ENCODE measurements at places on chromosomes 6 and 20.

- DNase-seq = no peak
Measured at GRCh38 chr6:125952764-125953501, 3.6 kb upstream of the HINT3 start.

- DNase-seq = no peak
Measured at GRCh38 chr20:13913131-13913530, 77.3 kb downstream of the SEL1L2 start.

GRCh38 chr6:163710532-163711470 lies 296.3 kb downstream of the QKI start:
- no peak for DNase-seq

DNA sequence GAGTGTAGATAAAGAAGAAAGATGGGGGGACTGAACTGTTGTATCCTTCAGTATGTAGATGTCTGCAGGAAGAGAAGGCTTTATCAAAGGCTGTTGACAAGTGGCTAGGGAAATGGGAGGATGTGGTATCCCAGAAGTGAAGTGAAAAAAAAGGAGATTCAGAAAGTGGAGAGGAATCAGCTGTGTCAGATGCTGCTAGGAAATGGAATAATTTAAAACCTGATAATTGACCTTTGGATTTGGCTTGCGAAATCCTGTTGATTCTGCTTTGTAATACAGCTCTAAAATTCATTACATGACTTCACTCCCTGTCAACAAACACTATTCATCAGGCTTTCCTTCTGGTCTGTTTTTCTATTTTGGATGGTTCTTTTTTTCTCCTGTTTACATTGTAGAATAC lies 41.7 kb downstream of the PHF3 start:
- no peak for DNase-seq

- DNase-seq = no peak
Measured at GRCh38 chr6:101110814-101111213, 229.7 kb upstream of the ASCC3 start.

DNA sequence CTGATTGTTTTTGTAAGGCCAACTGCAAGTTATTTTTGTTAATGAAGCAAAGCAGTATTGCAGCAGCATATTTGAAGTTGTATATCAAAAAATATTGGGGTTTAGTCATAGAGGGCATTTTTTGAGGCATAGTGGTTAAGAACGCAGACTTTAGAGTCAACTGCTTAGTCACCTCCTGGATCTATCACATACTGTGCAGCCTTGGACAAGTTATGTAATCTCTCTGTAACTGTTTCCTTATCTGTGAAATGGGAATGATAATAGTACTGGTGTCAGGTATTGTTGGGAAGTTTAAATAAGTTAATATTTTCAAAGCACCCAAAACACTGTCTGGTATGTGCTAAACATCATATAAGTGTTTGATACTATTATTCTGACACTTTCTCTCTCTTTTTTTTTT lies 27.2 kb upstream of the EFHC1 start:
- DNase-seq = no peak

DNA sequence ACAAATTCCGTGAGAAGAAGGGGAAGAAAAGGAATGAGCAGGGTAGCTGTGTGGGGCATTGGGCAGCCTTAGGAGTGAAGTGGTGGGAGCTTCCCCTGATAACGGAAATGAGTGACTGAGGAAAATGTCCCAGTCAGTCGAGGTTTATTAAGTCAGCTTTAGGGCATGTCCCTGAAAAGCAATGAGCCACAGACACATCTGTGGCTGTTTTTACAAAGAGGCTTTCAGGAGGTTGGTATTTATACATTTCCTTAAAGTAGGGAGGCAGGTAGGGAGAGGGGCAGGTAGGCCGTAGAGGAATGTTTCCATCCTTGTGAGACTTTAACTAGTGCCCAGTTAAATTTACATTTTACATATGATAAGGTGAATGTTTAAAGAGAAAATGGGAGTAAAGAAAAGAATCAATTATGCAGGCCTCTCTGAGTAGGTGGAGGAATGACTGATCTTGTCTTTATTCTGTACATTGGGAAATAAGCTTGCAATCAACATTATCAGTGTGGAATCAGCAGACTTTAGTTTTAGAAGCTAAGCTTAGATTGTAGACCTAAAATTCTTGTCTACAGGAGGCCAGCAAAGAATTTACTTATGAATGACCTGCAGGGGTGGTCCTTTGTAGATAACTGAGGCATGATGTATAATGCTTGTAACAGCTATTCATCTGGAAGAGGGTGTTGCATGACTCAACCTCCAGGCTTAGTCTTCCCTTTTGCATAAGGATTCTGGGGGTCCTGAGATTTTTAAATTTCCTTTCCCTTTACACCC lies 18.5 kb downstream of the SLC22A2 start:
- no peak for DNase-seq

DNA sequence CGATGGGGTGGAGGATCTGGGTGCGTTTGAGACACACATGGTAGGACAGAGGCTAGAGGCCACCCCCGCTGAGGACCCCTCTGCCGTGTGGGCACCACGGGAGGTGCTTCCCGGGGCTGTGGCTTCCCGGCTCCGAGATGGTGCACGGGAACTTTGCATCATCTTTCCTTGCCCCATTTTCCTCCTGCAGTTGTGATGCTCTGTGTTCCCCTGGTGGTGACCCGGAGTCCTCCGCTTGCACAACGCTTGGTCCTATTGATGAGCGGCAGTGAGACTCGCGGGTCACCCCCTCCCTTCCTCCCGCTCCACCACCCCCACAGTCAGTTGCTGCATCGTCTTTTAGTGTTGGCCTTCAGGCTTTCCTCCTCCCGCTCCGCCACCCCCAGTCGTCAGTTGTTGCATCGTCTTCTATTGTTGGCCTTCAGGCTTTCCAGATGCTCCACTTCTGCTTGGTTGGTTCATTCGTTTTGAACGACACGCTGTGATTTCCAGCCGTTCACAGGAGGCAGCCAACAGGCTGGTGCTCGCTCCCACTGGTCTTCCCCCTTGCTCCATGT lies 37.3 kb downstream of the PYGB start:
- no peak for DNase-seq

DNA sequence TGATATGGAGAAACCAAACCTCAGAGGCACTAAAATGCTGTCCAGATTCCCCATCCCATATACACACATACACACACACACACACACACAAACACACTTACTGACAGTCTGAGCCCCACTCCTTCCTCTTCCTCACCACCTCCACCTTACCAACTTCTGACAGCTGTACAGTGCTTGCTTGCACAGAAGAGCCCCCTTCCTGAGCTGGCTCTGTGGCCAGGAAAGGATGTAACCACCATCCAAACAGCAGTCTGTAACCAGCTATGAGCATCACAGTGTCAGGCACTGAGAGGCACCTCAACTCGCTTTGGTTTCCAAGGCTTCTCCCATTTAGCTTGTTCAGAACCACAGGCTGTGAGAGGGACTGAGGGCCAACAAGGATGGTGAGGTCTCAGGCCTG lies 5.9 kb upstream of the C6orf136 start:
- DNase-seq = no peak

DNA sequence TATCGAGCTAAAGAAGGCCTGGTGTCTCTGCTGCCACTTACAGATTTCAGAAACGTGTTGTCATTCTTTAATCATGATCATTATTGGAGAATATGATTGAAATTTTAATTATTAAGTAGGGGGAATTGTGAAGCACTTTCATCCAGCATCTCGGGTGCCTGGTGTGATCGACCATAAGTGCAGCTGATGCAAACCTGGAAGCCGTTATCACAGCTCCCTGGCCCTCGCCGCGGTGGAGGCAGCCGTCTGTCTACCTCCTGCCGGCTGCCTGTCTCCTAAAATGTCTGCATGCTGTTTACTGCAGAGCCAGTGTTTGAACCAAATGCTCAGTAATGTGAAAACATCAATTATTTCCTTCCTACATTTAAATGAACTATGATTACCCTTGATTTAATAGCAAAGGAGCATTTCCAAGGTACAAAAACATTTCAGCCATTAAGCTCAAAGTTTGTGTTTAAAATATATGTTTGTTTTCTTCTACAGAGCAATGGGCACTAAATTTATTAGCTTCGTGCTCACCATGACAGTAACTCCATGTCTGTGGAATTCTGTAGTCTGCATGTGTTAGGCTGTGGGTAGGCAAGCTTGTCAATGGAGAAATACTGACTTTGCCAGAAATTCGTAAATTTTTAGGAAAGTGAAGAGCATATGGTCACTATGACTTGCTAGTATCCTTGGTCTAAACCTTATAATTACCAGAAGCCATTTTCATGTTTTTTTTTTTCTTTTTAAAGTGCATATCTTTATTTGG lies 184.5 kb upstream of the AGPAT4 start:
- no peak for DNase-seq

DNA sequence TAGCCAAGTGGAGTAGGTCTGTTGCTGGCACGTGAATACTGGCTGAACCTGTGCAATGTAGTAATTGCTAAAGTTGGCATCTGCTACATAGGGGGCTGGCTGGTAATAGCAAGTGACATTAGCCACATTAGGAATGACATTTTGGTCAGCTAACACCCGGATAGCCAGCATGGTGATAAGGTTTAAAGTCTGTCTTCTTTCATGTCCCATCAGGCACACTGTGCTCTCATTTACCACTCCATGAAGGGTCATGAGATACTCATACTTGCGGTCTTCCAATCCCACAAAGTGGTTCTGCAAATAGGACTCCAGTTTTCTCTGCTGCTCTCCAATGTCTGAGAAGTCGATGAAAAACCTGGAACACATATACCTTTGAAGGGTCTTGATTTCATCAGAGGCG lies 2.8 kb downstream of the TENT5A start:
- DNase-seq = no peak

- DNase-seq = no peak
Measured at GRCh38 chr6:147825848-147826247, 317.4 kb downstream of the SAMD5 start.

- no peak for DNase-seq
Measured at GRCh38 chr20:36878941-36879340, 3.0 kb downstream of the TLDC2 start.

DNA sequence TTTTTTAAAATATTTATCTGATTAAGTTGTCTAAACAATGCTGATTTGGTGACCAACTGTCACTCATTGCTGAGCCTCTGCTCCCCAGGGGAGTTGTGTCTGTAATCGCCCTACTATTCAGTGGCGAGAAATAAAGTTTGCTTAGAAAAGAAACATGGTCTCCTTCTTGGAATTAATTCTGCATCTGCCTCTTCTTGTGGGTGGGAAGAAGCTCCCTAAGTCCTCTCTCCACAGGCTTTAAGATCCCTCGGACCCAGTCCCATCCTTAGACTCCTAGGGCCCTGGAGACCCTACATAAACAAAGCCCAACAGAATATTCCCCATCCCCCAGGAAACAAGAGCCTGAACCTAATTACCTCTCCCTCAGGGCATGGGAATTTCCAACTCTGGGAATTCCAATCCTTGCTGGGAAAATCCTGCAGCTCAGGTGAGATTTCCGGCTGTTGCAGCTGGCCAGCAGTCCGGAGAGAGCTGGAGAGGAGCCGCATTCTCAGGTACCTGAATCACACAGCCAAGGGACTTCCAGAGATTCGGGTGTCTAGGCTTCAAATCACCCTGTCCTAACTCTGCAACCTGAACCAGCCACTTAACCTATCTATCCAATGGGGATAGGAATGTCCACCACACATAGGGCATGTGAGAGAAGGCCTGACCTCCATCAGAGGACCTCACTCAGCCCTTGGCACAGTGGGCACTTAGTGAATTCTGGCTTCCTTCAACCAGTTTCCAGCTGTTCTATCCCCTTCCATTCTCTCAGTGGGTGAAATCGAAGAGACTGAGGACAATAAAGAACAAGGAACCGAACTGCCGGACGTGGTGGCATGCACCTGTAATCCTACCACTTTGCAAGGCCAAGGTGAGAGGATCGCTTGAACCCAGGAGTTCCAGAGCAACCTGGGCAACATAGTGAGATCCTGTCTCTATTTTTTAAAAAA lies 3.1 kb downstream of the TNF start:
- DNase-seq = no peak

DNA sequence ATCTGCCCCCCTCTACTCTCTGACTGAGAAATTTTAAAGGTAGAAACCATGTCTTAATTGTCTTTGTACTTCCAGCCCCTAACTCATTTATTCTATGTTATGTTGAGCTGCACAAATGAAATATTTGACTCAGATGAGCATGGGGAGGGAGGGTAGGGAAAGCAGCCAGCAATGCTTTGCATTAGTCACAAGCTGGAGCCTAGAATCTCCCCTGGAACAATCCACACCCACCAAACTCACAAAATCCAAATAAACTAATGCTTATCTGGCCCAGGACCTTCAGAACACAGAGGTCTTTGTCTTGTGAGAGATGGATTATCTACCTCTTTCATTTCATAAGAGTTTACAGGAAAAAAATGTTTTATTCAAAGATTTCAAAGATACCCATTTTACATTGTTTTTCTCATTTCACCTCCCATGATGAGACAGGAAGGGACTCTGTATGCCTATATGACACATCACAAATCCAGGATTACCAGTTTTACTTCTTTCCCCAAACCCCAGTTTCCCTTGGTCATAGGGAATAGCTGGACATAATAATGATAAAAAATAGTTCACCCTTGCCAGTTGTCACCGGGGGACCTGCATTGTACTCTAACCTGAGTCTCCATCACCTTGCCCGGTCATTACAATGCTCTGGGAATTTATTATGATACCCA lies 466.9 kb downstream of the KIF16B start:
- DNase-seq = no peak

DNA sequence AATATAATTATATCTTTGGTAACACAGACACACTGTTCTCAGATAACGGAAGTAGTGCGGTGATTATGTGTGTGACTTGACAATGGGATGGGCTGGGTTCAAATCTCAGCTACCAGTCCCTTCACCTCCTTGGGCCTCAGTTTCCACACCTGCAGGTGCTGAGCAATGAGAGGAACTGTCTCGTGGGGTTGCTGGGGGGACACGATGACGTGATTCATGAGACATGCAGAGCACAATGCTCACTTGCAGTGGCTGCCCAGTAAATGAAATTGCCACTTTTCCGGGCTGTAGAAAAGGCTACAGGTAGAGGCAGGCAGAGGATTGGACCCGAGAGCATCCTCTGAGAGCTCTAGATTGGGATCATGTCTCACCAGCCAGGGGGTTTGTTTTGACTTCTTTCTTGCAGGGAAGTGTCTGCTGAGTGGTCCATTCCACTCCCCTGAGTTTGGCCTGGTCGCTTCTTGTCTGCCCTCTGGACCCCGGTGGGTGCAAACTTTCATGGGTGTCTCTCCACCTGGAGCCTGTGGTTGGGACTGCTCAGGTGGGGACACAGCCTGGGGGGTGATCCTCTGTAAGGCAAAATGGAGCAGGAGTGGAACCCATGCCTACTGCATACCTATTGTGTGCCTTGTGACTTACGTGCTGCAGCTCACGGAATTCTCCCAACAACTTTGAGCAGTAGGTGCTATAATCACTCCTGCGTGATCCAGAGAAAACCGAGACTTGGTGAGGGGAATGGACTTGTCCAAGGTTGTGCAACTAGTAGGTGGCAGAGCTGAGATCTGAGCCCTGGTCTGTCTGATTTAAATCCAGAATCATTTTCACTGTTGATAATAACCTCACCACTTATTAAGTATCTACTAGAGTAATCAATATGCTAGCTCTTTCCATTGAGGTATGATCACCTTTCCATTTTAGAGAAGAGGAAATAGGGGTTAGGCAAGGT lies 147.2 kb downstream of the CEBPB start:
- no peak for DNase-seq

- DNase-seq = no peak
Measured at GRCh38 chr6:9554806-9555205, 860.1 kb downstream of the TFAP2A start.

- no peak for DNase-seq
Measured at GRCh38 chr6:157443066-157443800, 62.2 kb downstream of the ZDHHC14 start.

All from activated CD8-positive, alpha-beta memory T cell treated with anti-CD3 and anti-CD28 coated beads for 4 hours (primary cell).